Kidney epithelial cell (primary cell): ENCODE measurements at places on chromosomes 3 and 15. TPM values are rescaled to one million over a fixed set of nuclear protein-coding genes. Genes with fewer than 3 reads are reported as not detected.

The GATM gene
- total RNA-seq: 8.7 and 12.1 TPM in 2 replicates

The NSMCE3 gene
- total RNA-seq: 17.8 and 18.3 TPM in 2 replicates

The LRRC3B gene
- not detected in 2 replicates for total RNA-seq

The VEPH1 gene
- total RNA-seq: 9.0 and 26.0 TPM in 2 replicates

The LRRC31 gene
- not detected in 2 replicates for total RNA-seq

The SCAANT1 gene
- total RNA-seq: not detected in 2 replicates

The ZNF860 gene
- 1.3 and 2.2 TPM in 2 replicates for total RNA-seq

The ZBTB38 gene
- total RNA-seq: 85.4 and 87.0 TPM in 2 replicates

The BFSP2 gene
- total RNA-seq: 0.96 TPM in 1 of 2 replicates, not detected in the other

The CP gene
- total RNA-seq: 0.07 TPM in 1 of 2 replicates, not detected in the other

The ITGA11 gene
- total RNA-seq: 6.2 and 7.0 TPM in 2 replicates

The ADAMTS7 gene
- total RNA-seq: 27.4 and 33.4 TPM in 2 replicates

The EXOG gene
- total RNA-seq: 5.4 and 6.4 TPM in 2 replicates

The PAK6 gene
- total RNA-seq: 15.3 and 17.7 TPM in 2 replicates

The RBM6 gene
- total RNA-seq: 35.9 and 41.5 TPM in 2 replicates

The FBXW12 gene
- total RNA-seq: 0.46 TPM in 1 of 2 replicates, not detected in the other

The PRTG gene
- total RNA-seq: 7.9 and 9.4 TPM in 2 replicates

The GCNT3 gene
- 2.0 and 3.9 TPM in 2 replicates for total RNA-seq

The CFAP92 gene
- total RNA-seq: 0.50 and 1.7 TPM in 2 replicates

The COL8A1 gene
- 24.4 TPM in 2 replicates for total RNA-seq

The PLA1A gene
- total RNA-seq: 0.75 and 1.4 TPM in 2 replicates

The THSD4 gene
- total RNA-seq: 17.7 and 19.6 TPM in 2 replicates

The GJD2 gene
- not detected in 2 replicates for total RNA-seq

The GOLGA6A gene
- total RNA-seq: not detected in 2 replicates

The ASB14 gene
- not detected in 2 replicates for total RNA-seq

The TNFAIP8L3 gene
- total RNA-seq: 0.89 and 0.92 TPM in 2 replicates

The GOLGA6D gene
- not detected in 2 replicates for total RNA-seq

The SLC12A6 gene
- total RNA-seq: 15.2 and 16.4 TPM in 2 replicates

The IGSF10 gene
- total RNA-seq: under 0.01 TPM in 1 of 2 replicates, not detected in the other

The GOLGA6L7 gene
- not detected in 2 replicates for total RNA-seq

The RASGRP1 gene
- 3.1 TPM in 2 replicates for total RNA-seq

The AKAP13 gene
- 47.5 and 54.0 TPM in 2 replicates for total RNA-seq

The AGBL1 gene
- total RNA-seq: not detected in 2 replicates

The CDHR4 gene
- not detected in 2 replicates for total RNA-seq

The KCNMB3 gene
- 0.96 and 1.9 TPM in 2 replicates for total RNA-seq

The GOLGA8H gene
- 0.34 and 1.3 TPM in 2 replicates for total RNA-seq

The SH3GL3 gene
- total RNA-seq: 0.75 and 1.0 TPM in 2 replicates

The MYO5C gene
- 26.4 and 30.9 TPM in 2 replicates for total RNA-seq

The MFGE8 gene
- 261 and 270 TPM in 2 replicates for total RNA-seq

The CCR2 gene
- total RNA-seq: not detected in 2 replicates

The SI gene
- total RNA-seq: not detected in 2 replicates

The CD80 gene
- not detected in 2 replicates for total RNA-seq

The SEMA6D gene
- 1.7 and 1.8 TPM in 2 replicates for total RNA-seq

The VPS39 gene
- 43.3 and 53.9 TPM in 2 replicates for total RNA-seq

The NR2E3 gene
- not detected in 2 replicates for total RNA-seq

The GOLGA8S gene
- not detected in 2 replicates for total RNA-seq

The PLAAT1 gene
- 1.3 and 8.4 TPM in 2 replicates for total RNA-seq

The CASR gene
- total RNA-seq: 0.04 and 0.07 TPM in 2 replicates

The PLSCR2 gene
- total RNA-seq: 0.62 TPM in 1 of 2 replicates, not detected in the other

The GUCA1C gene
- not detected in 2 replicates for total RNA-seq
